ENCODE measurements at places on chromosomes 13 and 19.

GRCh38 chr13:53411463-53411862 is 382.9 kb downstream of the OLFM4 start:
- DNase-seq = no peak

DNA sequence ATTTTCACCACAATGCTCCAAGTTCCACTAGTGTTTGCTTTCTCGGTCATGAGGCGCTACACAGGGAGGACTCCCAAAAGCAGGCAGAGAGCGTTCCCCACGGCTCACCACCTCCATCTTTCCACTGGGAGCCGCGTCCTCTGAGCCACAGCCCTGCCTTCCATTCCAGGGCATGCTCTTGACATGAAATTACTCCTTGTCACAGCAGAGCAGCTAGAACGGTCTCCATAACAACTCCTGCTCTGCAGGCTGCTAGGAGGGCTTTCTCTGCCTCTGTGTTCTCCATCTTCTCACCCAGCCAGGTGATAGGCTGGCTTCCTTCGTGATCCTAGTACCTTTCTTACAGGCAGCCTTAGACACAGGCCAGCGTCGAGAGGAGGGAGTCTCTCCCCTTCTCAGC is 171.8 kb upstream of the UBL3 start:
- no peak for DNase-seq

DNA sequence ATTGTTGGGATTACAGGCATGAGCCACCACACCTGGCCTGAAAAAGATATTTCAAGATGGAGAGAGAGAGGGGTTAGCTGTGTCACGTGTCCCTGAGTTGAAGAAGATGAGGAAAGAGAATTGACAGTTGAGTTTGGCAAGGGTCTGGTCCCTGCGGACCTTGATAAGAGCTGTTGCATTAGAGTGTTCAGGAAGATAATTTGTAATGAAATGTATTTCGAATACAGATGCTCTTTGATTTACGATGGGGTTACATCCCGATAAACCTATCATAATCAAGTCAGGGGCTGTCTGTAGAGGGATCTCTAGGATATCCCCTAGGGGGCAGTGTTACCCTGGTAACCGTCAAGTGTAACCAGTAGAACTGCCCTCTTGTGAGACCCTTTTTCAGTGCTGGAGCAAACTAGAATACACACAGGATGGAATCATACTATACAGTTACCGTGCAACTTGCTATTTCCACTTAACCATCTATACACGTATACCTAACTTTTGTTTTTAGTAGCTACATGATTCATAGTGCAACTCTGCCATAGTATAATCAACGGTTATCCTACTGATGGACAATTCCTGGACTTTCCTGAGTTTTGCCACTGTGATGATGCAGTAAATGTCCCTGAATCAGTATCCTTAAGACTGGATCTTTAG is 1.5 kb upstream of the ELOF1 start:
- DNase-seq = no peak

DNA sequence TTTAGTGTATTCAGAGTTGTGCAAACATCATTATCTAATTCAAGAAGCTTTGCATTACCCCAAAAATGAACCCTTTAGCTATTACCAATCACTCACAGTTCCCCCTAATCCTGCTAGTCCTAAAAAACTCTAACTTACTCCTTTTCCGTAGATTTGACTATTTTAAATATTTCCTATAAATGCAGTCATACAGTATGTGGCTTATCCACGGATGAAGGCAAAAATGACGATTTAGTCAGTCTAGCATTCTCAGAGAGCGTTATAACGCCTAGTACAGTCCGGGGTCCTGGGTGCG is 587 bp upstream of the ZNF383 start:
- no peak for DNase-seq

DNA sequence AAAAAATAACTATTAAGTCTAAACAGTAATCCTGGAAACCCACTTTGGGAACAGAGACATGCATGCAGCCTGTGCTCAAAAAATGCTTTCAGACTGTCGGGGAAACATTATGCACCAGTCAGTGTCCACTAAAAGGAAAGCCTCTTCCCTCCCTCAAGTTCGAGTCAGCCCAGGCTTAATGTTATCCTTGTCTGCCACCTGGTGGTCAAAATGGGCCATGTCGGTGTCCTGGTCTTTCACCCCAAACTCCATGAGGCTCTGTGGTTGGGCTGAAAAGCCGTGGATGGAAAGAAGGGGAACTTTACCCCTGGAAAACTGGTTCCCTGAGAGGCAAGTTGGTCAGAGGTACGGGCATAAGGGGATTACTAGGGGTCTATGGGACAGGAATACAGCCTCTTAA is 88.4 kb upstream of the ZNF492 start:
- DNase-seq = no peak
